ENCODE measurements at places on chromosomes 2 and 18.

DNA sequence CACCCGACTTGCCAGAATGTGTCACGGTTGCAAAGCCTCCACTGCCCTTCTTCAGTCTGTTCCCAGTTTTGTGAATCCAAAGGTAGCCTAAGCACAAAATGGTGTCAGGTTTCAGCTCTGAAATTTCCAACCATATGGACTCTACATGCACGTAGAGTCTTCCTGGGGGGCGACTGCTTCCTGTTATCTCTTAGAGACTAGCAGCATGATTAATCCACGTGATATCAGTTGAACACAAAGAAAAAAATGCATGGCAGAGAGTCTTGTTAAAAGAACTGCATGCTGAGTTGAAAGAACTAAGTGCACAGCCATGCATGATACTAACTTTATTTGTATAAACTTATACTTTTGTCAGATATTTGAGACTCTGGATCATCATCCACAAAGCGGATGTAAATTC, 404.4 kb downstream of the SOCS6 start:
- no peak for DNase-seq

DNA sequence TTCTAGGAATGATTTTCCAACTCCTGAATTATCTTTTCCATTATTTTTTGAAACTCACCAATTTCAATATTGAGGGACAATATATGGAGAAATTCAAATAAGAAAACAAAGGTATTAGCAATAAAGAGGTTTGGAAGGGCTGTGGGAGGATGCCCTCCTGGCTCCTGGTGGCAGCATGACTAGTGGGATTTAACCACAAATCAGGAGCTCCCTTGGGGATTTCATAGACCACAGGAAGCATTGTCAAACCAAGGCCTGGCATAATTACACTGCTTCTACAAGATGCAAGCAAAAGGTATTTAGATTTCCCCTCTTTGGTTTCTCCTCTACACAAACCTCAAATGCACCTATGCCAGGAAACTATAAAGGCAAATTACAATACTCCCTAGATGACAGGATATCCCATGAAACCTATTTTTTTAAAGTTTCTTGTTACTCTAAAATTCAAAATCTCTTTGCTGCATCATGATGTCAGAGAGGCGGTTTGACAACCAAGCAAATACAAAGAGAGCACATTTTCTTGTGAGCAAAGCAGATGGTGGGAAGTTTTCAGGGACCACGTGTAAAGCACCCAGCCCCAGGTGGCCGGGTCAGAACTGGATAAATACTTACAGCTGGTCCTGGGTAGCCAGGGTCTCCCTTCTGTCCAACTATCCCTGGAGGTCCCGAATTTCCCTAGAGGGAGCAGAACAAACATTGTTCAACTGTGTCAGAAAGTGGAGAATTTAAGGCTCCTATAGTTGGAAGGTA, 67.9 kb downstream of the COL6A3 start:
- no peak for DNase-seq

- no peak for DNase-seq
These were observed 140.8 kb upstream of the ZEB2 start for GRCh38 chr2:144660518-144661316.

GRCh38 chr2:29663268-29663667, 258.1 kb downstream of the ALK start:
- DNase-seq: no peak

DNA sequence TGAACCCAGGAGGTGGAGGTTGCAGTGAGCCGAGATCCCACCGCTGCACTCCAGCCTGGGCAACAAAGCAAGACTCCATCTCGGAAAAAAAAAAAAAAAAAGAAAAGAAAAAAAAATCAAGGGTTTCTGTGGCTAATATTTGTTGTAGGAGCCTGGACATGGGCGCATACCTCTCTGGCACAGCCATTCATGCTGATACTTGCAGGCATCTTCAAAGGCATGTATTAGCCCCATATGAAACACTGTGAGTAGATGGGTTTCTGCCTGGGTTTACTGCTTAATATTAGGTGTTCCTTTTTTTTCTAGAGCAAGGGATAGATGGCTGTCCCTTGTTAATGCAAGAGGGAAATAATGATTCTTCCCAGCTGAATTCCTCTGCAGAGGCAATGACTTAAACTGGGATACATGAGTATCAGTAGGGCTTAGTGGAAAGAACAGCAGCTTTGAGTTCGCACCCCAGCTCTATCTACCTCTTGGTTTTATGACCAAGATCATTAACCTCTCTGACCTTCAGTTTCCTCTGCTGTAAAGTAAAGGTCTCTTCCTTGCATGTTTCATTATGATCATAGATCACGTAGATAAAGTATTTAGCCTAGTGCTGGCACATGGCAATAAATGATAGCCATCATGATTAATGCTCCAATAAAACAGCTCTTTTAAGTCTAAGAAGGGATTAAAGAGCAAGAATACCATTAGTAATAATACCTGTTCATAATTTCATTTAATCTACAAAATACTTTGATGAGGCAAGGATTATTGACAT, 4.5 kb upstream of the ATL2 start:
- DNase-seq: no peak

GRCh38 chr2:158463496-158464095, 6.8 kb downstream of the PKP4 start:
- no peak for DNase-seq

DNA sequence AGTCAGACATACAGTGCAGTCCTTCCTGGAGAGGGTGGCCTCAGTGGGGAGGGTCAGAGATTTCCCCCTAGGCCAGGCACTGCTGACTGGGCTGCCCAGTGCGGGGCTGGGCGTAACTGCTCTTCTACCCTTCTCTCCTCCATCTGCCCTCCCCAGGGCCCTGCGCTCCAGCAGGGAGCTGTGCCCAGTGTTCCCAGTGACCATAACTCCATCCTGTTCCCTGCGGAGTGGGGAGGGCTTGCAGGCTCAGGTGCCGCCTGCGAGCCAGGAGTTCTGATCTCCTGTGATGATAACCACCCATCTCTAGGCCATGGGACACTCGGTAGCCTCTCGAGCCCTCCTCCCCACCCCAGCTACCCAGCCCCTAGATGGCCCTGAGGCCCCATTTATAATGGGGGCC, 107.6 kb downstream of the SMAD7 start:
- no peak for DNase-seq

DNA sequence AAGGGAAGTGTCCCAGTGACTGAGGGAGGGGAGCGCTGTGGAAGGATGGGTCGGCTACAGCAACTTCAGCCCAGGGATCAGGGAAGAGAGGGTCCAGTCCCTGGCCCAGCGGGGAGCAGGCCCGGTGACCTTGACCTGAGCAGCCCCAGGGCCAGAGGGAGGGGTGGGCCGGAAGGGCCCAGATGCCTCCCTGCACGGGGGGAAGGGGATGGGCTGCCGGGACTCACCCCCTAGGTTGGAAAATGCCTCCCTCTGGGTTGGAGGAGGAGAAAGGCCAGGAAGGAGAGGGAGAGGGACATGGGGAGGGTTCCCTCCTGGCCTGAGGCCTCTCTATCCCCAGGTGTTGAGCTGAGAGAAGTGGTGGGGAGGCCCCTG, 19.8 kb downstream of the GPC1 start:
- DNase-seq: no peak

DNA sequence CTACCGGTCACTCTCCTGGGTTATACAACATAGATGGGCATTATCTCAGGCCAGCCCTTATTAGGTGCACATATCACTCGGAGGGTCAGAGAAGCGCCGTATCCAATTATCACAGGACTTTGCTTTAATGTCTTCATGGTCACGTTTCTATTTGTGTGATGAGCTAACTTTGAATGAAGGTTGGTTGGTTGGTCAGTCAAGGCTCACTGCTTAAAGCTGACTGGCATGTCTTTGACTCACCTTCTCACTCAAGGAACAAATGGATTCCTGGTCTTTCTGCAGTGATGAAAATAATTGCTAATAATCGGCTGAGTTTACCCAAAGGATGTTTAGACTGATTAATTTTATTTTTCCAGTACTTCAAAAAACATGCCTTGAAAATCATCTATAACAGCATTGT, 39.7 kb downstream of the COLEC12 start:
- no peak for DNase-seq

GRCh38 chr2:148602885-148603561, 41.5 kb upstream of the EPC2 start:
- DNase-seq: peak; percentile 30

- no peak for DNase-seq
These were observed 183.3 kb upstream of the DOK6 start for GRCh38 chr18:69217196-69218000.

GRCh38 chr2:101476605-101477208, 1.8 kb upstream of the RFX8 start:
- no peak for DNase-seq

GRCh38 chr2:129233751-129234406, 745.6 kb upstream of the RAB6C start:
- no peak for DNase-seq

DNA sequence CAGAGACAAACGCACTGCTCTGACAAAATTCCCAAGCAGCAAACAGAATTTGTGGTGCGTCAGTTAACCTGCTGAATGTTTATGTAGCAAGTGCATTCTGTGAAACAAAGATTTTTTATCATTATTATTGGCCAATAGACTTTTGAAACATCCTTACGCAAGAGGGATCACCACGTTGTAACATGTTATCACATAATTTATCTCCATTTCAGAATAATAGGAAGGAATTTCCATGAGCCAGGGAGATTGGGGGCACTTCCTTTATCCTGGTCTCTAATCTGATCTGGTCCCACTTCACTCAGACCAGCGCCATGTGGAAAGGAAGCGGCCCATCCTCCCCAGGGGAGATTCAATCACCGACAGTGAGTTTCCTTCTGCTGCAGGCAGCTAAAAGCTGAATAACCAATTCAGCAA, 166.1 kb downstream of the PID1 start:
- no peak for DNase-seq

DNA sequence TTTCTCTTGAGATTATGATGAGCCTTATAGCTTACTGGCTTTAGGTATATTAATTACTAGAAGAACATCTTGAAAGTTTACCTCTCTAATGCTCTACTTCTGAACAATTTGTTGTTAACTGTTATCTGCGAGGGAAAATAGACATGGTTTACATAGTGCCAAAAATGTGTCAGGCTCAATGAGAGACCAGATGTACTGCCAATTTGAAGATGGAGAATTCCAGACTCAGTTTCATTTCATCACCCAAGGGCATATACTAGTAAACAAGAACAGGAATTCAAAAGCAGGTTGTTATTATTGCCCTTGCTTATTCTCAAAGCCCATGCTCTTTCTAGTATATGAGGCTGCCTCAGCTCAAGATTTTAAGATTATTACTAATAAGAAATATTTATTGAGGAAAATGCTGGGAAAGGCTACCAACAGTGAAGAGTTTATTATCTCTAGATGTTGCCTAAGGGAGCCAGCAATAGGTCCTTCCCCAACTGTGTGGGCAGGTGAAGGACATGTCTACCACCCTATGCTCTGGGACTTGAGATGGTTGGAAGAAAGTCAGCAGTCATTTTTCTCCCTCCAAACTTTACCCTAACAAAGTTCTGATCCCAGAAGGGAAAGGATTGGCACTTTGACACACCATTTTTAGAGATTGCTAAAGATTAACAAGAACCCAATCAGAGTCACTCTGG, 792.7 kb downstream of the METTL4 start:
- no peak for DNase-seq

GRCh38 chr2:42241517-42241916, 72.4 kb downstream of the EML4 start:
- no peak for DNase-seq

DNA sequence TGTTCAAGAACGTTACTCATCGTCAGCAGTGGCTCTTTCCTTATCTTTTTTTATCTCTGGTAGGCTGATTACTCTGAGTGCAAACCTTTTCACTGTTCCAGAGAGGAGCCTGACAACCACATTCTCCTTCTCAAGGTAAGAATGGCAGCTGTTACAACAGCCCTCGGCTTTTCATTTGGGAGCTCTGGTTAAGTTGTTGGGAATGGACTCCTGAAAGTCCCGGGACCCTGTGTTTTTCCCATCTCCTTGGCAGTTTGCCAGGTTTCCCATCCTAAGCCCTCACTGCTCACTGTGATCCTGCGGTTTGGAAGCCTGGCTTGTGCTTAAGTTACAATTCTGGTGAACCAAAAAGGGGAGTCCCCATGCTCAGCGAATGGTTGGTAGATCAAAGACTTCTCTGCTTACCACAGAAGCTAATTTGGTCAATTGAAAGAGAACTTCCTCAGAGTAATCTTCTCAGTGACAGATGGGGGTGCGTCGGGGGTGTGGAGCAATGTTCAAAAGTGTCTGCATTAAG, 122.3 kb downstream of the LYPD6B start:
- peak; percentile 28 for DNase-seq

DNA sequence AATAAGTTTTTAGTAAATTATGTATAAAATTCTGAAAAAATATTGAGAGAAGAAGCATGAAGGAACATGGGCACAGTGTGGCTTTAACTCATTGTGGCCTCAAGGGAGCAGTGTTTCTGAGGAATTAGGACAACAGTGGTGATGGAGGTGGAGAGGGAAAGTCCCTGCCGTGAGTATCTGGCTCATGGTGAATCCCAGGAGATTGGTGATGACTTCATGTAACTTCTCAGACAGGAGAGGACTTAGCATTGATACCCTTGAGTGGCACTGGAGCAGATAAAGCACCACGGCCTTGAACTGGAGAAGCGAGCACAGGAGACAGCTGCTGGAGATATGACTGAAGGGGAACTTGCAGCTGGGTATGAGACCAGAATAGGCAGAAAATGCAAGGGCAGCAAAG, 35.0 kb upstream of the LRP1B start:
- no peak for DNase-seq

DNA sequence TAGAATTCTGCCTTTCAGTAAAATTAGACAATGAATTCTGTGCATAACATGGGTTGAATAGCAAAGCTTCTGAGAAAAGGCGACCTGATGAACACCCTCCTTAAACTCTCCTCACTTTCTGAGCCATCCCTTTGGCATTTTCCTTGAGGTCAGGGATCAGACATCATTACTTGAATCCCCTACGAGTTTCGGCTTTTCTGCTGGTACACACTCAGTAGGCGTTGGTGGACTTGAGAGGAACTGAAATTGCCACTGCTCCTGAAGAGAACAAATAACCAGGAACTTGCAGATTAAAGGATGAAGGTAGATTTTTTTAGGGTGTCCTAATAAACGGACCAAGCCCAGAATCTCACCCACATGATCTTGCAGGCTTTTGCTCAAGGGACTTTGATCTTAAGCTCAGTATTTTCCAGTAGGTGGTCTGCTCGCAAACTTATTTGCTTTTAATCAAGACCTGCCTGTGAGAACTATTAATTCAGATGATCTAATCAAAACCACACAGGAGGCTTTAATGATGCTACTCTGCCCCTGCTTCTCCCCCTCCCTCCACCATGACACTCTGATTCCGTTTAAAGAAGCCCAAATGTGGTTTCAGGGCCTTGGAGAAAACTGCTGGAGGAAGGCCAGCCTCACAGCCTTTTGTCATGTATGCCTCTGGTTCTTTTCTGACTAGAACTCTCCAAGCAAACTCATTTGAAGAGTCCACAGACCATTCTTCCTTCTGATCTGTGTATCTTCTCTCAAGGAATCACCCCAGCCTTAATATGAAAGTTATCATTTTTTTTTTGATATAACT, 124.9 kb downstream of the PRKCE start:
- DNase-seq: no peak

GRCh38 chr18:30387401-30387800, 655.1 kb downstream of the DSC3 start:
- DNase-seq: no peak

DNA sequence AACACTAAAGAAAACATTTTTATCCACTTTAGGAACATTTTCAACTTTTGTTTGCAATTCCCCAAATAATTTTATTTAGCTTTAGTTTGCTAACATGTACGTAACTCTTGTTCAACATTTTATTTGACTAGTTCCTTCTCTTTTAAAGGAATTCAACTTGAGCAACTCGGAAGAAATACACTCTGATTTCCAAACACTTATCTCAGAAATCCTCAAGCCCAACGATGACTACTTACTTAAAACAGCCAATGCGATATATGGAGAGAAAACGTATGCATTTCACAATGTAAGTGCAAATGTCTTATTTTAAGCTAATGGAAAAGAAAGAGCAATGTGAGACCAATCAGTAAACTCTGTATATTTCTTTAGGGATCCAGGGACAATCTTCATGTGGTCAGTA, 10.1 kb downstream of the SERPINB10 start:
- DNase-seq: no peak

Data from stimulated activated naive CD8-positive, alpha-beta T cell treated with anti-CD3 and anti-CD28 coated beads, Interleukin-15, Interleukin-2, amounts not matched to agents 100 U/mL and 50 U/mL, for 24 hours (primary cell).